ENCODE measurements at places on chromosomes 11 and 22. TPM values are rescaled to one million over a fixed set of nuclear protein-coding genes. Genes with fewer than 3 reads are reported as not detected.

Gene GRK3
- total RNA-seq = 45.0 TPM

Gene GAL3ST3
- total RNA-seq = not detected

Gene MS4A6E
- not detected for total RNA-seq

Gene KCNK7
- 1.7 TPM for total RNA-seq

Gene ARSA
- total RNA-seq = 45.8 TPM

Gene KRTAP5-4
- not detected for total RNA-seq

Gene KRTAP5-9
- 0.18 TPM for total RNA-seq

Gene DUSP8
- 0.30 TPM for total RNA-seq

Gene FAM227A
- 0.11 TPM for total RNA-seq

Gene MYOD1
- total RNA-seq = not detected

Gene OR52E2
- total RNA-seq = not detected

Gene MS4A12
- not detected for total RNA-seq

Gene ASPHD2
- total RNA-seq = 14.1 TPM

Gene SLC25A18
- total RNA-seq = not detected

Gene DMC1
- 13.0 TPM for total RNA-seq

Gene CAPRIN1
- total RNA-seq = 243 TPM

Gene FBLN1
- not detected for total RNA-seq

Gene OR2AT4
- not detected for total RNA-seq

Gene NPAS4
- total RNA-seq = 0.27 TPM

Gene RTN4RL2
- total RNA-seq = 0.20 TPM

Gene BTBD18
- total RNA-seq = not detected

Gene LUZP2
- total RNA-seq = not detected

Gene NCAM1
- total RNA-seq = 0.23 TPM

Gene TREH
- not detected for total RNA-seq

Gene NRXN2
- total RNA-seq = 0.05 TPM

Gene HSPB2
- total RNA-seq = not detected

Gene KCNK4
- total RNA-seq = not detected

Gene GLB1L3
- total RNA-seq = 10.3 TPM

Gene VPS37C
- 7.7 TPM for total RNA-seq

Gene GPHA2
- total RNA-seq = not detected

Gene KCTD14
- total RNA-seq = 0.45 TPM

Gene VPREB1
- not detected for total RNA-seq

Gene MS4A1
- not detected for total RNA-seq

Gene FAM111B
- total RNA-seq = 95.6 TPM

Gene CCDC89
- total RNA-seq = 0.43 TPM

Gene DLG2
- total RNA-seq = 0.61 TPM

Gene CEP164
- 42.0 TPM for total RNA-seq

Gene SPI1
- not detected for total RNA-seq

Gene FADS3
- total RNA-seq = 5.0 TPM
